ENCODE measurements at places on chromosomes 16 and 17.

DNA sequence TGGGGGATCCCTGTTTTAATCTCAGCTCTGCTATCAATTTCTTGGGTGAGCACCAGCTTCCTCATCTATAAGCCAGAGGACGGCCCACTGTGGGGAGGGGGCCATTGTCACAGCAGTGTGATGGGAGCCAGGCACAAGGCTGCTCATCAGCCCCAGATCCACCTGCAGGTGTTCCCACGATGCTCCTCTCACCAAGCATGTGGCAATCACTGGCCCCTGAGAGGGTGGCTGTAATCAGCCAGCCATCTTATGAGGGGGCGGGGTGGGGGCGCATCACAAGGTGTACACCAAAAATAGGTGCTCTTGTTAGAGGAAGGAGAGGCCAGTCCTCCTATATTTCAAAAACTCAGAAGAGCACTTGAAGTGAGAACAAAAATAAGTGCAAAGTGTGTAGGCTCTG is 31.2 kb downstream of the HNF1B start:
- no peak for DNase-seq

DNA sequence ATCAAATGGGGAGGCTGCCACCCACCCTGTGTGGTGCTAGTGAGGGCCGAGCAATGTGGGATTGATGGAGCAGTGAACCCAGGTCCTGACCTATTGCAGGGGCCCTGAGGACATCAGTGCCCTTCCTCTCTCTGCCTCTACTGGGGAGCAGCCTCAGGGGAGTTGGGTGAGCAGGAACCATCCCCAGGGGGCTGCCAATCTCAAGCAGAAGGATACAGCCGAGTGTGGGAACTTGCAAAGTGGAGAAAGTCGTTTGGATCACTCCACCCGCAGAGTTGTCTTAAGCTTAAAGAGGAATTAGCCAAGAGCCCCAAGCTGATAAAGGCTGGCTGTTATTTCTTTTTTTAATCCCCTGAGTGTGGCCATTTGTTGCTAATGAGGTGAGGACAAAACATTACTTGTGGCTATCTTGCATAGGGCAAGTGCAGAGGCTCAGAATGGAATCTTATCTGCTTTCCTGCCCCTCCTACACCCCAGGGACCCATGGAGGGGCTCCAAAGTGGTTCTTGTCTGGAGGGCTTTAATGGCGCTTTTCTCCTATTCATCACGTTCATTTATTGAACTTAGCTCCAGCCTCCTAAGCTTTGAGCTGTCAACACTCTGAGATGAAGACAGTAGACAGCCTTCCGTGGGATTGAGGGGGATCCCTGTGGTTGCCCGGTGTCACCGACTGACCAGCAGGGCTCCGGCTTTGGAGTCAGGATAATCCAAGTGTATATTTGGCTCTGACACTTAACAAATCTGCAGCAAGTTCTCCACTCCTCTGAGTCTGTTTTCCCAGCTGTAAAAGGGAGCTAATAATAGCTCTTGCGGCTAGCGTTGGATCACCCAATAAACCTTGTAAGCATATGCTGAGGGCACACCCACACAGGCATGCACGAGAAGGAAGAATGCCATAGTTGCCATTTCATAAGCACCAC is 45.1 kb downstream of the MYH11 start:
- no peak for DNase-seq

DNA sequence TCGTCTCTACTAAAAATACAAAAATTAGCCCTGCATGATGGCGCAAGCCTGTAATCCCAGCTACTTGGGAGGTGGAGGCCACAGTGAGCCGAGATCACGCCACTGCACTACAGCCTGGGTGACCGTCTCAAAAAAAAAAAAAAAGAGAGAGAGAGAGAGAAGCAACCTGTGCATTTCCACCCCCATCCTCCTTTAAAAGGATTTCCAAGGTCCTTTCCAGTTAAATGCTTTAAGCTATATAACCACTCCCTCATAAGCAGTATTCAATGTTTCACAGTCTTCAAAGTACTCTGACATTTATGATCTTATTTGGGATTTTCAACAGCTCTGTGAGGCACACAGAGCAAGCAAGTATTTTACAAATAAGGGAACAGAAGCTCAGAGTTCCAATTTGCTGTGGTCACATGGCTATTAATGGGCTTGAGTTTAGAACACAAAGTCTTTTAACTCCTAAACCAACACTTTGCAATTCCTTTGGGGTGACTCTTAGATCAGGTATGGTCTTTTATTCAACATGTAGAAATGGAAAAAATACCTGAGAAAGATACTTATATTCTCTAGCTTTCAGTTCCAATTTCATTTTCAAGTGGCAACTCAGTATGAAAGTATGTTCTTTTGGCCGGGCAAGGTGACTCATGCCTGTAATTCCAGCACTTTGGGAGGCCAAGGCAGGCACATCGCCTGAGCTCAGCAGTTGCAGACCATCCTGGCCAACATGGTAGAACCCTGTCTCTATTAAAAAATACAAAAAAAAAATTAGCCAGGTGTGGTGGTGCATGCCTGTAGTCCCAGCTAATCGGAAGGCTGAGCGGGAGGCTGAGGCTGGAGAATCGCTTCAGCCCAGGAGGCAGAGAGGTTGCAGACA is 31.3 kb downstream of the SPOP start:
- no peak for DNase-seq

- no peak for DNase-seq
Observed at GRCh38 chr16:69720822-69721430, 5.4 kb downstream of the NQO1 start.

DNA sequence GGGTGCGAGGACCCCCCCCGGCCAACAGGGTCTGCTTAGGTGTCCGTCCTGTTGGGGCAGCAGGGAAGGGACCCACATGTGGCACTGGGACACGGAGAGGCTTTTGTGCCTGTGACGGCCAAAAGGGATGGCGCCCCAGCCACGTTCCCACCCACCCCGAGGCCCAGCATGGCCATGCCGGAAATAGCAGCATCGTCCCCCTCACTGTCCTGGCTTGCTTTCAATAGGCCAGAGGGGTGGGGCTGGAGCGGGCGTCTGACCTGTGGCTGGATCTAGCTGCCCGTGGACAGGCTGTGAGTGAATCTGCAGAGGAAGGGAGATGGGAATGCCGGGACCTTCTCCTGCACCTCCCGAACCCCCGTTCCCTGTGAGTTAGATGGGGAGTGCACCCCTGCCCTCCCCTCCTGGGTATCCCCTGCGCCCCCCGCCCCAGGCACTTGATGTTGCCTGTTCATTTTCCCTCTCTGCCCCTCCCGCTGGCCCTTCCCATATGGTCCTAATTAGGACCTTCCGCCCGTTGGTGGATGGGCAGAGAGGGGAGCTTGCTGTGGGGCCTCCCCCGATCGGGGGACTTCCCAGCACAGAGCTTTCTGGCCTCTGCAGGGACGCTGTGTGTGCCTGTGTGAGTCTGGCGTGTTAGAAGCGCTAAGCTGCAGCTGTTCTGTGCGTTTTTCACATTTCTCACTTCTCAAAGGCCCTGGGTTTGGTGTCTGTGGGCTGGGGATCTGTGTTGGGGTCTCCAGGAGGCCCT is 292.8 kb downstream of the SEC14L1 start:
- no peak for DNase-seq

GRCh38 chr16:28000314-28001169 is 63.0 kb downstream of the GSG1L start:
- DNase-seq, result no peak

GRCh38 chr17:72345088-72345487 is 224.3 kb downstream of the SOX9 start:
- no peak for DNase-seq

- no peak for DNase-seq
Observed at GRCh38 chr17:48121923-48122664, 14.5 kb downstream of the SNX11 start.

GRCh38 chr17:8284126-8284525 is 4.3 kb upstream of the RANGRF start:
- DNase-seq, result no peak

DNA sequence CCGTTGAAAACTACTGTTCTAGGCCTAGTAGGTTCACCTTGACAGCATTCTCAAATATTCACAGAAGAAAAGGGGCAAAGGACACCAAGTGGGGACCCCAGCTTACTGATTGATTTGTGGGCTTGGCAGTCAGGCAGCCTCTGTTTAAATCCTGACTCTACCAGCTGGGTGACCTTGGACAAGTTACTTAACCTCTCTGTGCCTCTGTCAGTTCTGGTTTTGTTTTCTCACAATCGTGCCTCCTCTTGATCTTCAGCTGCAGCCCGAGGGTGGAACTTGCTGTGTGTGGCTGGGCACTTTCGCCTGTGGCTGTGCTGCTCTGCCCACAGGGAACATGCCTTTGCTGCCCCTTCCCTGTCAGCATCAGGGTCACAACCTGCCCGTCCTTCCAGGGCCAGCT is 17.8 kb downstream of the RAP1GAP2 start:
- no peak for DNase-seq

GRCh38 chr17:81409190-81409935 is 14.1 kb downstream of the BAHCC1 start:
- DNase-seq, result no peak

DNA sequence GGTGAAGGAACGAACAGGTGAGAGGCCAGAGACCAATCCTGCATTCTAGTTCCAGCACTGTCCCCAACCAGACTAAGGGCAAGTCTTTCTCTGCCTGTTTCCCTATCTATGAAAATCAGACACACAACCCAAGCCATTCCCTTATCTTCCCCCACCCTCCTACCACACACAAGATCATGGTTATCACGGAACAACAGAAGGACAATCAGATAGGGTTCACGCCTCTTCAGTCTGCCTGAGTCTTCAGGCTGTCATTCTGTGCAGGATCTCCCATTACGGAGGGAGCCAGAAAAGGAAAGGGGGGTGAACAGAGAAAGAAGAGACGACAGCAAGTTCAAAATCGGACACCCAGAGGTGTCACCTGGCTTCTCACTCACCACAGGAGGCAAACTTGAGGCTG is 11.1 kb downstream of the TLE7 start:
- DNase-seq, result no peak

All from stimulated activated CD8-positive, alpha-beta memory T cell treated with anti-CD3 and anti-CD28 coated beads, Interleukin-15, amount 100 ng/mL, for 1 hour (primary cell).